Breast epithelium (tissue), 4 donors: ENCODE measurements at places on chromosomes 2 and 18. TPM values are rescaled to one million over a fixed set of nuclear protein-coding genes. Genes with fewer than 3 reads are reported as not detected.

DNA sequence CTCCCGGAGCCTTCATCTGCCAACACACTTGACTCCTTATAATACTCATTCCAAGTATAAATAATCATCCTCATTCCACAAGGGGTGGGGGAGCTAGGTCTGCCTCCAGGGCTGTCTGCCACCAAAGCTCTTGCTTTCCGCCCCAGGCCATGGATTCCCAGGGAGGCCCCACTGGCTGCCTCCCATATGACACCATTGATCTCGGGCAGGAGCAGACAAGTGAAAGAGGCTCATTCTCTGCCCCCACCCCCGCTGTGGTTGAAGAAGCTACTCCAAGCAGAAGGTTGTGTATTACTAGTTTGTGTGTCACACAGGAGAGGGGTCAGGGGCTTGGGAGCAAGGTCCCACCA lies 99.5 kb downstream of the MRO start:
- DNase-seq, result no peak

- DNase-seq, result no peak
These were observed 83.9 kb downstream of the RAB31 start for GRCh38 chr18:9791991-9792390.

DNA sequence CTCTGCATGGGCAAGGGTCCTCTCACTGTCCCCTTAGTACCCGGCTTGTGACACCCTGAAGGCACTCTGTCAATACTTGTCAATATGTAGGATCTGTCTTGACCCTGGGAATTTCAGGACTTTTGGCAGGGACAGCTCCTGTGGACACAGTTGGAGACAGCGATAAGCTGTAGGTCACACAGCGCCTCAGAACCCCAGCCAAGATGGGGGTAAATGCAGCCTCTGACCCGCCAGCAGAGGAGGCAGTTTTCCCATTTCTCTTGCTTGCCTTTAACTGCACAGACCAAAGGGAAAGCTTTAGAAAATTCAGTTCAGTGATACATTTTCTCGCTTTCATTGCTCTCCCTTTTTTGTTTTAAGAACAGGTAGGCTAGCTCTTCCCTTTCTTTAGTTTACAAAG lies 54.8 kb upstream of the KLHL29 start:
- DNase-seq, result no peak

- DNase-seq, result no peak
These were observed 787.6 kb upstream of the SALL3 start for GRCh38 chr18:78192054-78192453.

NT5C1B gene
- total RNA-seq, result not detected

UCN gene
- total RNA-seq, result 8.8 TPM
